ENCODE measurements at places on chromosomes 12 and 14.

DNA sequence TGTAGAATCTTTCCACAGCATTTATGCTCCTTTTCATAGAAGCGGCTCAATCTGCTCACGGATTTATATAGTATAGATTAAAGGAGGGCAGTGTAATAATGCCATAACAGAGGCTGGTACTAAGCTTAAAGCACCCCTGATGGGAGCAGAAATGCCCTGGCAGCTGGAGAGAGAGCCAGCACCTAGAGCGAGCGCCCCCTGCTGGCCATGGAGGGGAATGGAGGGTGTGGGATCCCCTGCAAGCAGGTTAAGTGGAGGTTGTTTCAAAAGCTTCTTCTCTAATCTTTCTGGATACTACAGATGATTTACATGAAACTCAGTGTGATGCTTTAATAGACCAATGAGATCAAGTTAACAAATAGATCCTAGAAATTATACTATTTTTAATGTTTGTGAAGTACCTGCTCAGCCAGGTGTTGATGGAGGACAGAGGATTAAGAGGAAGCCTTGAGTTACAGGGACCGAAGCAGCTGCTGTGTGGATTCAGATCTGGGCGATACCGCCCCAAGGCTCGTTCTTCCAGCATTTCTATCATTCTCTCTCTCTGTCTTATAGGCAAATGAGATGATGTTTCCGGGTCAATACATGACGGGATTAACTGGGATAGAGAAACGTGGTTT, 1519.3 kb upstream of the TMEM132C start:
- no peak for DNase-seq

DNA sequence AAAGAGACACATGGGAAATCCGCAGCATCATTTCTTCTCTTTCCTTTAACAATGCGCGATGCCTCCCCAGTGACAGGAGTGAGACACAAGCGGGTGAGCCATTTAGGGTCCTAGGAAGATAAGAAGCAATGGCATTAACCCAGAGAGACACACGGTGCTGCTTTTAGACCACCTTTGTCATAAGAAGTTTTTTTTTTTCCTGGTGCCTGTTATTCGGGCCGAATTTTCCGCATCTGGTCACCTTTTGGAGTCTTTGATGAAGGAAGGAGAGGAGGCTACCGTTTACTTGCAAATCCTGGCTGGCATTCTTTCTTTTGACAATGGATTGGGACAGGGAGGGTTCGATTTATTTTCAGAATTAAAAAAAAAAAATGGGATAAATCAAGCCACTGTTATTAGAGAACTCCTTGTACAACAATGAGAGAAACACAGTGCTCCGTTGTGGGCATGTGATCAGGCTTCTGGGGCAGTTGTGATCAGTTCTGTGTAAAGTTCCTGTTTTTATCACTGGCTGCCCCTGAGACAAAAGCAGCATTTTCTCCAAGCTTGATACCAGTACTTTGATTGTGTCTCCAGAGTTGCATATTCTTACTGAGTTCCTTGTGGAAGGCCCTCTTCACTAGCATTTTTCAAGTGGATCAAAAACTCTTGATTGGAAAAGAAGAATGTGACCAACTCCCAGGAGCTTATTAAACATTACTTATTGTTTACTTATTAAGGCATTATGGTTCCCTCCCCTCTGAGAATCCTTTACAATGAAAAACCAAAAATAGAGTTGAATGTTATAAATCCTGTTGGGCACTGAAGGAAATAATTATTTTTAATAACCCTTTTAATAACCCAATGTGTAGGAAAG, 1.1 kb downstream of the DIP2B start:
- DNase-seq = no peak

DNA sequence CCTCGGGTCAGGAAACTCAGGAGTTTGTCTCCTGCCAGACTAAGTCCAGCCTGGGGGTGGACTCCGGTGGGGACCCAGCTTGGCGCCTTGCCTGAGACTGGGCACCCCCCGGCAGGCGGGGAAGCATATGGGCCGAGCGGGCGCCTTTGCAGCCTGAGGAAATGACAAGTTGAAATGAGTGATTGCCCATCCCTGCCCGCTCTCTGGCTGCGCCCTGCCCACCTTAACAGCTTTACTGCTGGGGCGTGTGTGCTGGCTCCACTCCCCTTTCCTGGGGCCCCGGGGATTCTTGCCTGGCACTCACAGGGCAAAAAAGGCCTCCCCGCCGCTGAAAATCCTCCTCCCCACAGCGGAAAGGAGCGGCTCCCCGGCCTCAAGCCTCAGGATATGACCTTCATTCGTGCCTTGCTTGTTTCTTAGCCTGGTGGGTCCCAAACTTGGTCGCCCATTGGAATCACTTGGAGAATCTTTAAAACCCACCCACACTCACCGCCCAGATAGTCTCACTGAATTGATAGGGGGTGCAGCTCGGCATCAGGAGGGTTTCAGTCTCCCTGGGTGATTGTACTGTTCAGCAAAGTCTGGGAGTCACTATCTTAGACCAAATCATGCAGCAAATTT, 1.5 kb downstream of the RFLNA start:
- DNase-seq = no peak

- no peak for DNase-seq
Measured at GRCh38 chr14:89108608-89109007, 284.2 kb downstream of the TTC8 start.

DNA sequence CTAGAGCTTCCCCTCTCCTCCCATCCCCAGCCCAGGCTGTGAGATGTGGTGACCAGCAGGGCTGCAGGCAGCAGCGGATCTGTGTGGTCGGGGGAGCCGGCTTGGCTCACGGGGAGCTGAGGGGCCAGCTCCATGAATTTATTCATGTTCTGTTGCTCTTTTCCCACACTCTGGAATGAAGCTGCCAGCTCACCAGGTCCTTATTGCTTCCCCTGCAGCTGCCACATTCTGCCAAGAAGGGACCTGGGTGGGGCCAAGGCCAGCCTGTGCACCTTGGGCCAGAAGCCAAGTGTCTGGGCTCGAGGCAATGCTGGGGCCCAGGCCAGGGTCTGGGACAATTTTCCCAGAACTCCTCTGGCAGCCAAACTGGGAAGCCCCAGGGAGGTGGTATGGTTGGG, 2.5 kb upstream of the C1QL4 start:
- no peak for DNase-seq

GRCh38 chr12:23921099-23921856, 28.2 kb downstream of the SOX5 start:
- DNase-seq = no peak

DNA sequence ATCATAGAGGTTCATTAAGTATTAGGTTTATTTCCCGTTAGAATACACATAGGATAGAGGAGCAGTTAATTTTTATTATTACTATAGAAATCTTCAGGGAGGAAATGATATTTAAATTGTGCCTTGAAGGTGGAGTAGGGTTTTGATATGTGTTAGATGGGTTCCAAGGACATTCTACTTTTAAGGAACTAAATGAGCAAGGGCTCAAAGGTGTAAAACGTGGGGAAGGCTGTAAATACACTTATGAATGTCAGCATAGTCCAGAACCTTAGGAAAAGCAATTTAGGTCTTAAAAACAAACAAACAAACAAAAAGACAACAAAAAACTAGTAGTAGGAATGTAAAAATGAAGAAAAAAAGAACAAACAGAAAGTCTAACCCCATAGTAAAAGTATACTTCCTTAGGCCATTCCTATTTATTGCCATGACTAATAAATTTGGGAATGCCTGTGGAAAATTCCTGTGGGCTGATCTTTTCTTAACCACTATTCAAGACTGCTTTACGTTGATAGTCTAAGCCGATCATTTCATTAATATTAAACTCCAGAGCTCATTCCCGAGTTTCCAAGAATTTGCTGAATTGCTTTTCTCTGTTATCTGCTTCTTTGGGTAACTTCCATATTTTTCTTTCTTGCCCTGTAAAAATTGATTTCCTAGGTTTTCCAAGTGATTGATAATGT, 180.3 kb downstream of the RAD51B start:
- no peak for DNase-seq

- no peak for DNase-seq
Measured at GRCh38 chr14:49506650-49507049, 79.5 kb downstream of the RPS29 start.

DNA sequence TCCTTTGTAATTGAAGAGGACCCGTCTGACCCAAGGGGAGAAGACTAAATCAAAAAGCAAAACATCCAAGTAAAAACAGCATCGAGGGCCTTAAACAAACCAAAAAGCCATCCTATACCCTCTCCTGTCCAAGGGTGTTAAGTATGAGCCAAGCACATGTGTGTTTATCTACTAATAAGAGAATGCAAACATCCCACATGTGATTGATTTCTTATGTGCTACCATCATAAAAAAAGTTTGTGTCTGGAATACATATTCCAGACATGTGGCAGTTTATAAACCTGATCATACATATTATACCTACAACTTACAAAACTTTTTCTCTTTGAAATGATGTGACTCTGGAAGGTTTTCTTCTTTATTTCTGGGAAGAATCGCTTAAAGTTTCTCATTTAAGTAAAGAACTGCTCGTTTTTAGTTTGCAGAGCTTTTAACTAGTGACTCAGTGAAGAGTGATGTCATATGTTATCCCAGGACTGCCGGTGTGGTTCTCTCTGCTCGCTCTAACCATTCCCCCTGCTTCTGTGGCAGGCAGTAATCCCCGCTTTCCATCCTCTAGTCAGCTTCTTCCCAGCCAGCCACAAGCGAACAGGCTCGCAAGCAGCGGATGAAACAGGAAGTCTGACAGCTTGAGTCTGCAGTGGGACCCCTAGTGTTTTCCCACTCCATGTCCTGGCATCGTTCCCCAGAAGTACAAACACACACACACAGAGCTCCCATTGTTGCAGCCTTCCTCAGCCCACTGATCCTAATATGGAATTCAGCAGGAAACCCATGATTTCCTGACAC, 431 bp upstream of the RHOJ start:
- DNase-seq = no peak

DNA sequence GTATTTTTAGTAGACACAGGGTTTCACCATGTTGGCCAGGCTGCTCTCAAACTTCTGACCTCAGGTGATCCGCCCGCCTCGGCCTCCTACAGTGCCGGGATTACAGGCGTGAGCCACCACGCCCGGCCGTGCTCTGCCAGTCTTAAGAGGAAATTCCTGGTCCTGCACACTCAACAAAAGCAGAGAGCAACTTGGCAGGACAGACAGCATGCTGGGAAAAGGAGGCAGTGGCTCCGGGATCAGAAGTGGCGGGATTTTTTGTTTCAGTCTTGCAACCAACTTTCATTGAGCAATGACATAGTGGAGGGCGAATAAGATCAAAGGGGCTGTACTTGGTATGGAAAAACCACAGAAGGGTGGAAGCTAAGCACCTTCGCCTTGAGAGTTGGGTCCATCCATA, 2.1 kb downstream of the CKAP4 start:
- DNase-seq = no peak

DNA sequence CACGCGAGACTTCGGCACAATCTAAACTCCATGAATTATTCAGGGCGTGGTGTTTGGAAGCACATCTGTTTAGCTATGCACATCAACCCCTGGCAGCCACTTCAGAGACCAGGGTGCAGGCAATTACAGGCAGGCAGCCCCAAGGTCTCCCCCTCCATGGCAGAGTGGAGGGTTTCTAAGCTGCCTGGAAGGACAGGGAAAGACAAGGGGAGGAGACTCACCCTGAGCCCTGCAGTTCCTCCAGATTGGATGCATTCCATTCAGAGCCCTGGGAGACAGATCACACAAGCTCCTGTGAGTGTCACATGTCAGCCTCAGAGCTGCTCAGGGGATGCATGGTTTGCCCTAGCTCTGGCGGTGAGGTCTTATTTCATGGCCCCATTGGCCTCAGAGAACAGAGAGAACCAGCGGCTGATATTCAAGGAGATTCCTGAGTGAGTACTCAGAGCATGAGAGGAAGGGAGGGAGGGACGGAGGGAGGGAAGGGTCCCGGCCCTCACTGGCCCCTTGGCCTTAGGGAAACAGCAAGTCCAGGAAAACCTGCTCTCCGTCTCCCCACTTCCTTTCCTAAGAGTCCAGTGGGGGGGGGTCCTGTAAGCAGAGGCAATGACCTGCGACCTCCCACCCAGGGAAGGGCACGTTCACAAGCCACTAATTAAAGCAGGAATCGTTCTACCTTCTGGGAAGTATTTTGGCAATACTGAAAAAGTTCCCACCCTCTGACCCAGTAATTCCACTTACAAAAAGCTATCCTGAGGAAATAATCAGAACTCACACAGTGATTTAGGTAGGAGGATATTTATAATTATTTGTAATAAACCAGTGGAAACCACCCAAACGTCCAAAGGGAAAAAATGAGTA, 55.1 kb downstream of the SSH1 start:
- DNase-seq = no peak

DNA sequence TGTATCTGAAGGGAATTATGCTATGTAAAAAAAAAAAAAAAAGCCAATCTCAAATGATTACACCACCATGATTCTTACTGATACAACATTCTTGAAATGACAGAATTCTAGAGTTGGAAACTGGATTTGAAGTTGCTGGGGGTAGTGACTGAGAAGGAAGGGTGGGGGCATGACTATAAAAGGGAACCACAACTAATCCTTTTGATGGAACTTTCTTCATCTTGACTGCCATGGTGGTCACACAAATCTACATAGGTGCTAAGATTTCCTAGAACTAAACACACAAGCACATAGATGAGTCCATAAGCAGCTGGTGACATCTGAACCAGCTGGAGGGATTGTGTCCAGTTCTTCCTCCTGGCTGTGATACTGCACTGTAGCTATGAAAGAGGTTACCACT, 51.4 kb downstream of the CLMN start:
- no peak for DNase-seq

DNA sequence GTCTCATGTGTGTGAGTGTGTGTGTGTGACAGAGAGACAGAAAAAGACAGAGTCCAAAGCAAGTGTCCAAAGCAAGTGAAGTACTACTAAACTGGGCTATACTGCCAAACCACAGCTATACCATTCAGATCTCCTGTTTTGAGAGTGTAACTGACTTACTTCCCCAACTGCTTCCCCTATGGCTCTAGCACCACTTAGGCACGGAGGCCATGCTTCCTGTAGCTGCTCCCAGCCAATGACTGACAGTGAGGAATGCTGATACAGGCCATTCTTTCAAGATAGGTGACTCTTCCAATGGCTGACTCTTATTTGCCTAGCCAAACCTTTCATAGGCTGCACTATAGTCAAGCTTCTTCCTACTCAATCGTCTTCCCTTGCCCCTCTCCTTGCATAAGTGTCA, 393.2 kb downstream of the BCAT1 start:
- no peak for DNase-seq

GRCh38 chr14:103960457-103961055, 18.2 kb upstream of the RD3L start:
- DNase-seq = no peak

- no peak for DNase-seq
Measured at GRCh38 chr14:23694085-23694948, 58.2 kb downstream of the DHRS2 start.
